ENCODE measurements at places on chromosomes 12 and 14.
A peak's percentile ranks its signal among the peaks of the same experiment; 100 is the strongest.

GRCh38 chr12:71854594-71854993, 15.0 kb downstream of the TBC1D15 start:
- DNase-seq = no peak

DNA sequence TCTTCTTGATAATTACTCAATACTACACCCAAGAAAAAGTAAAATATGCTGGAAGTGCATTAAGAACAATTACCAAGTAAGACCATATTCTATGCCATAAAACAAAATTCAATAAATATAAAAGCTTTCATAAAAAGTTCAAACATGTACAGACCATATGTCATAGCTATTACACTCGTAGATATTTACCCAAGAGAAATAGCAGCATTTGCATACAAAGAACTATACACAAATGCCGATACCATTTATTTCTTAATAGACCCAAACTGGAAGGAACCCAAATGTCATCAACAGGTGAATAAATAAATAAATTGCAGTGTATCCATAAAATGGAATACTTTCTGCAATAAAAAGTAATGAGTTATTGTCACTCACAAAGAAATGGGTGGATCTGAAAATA, 78.3 kb upstream of the SLC16A7 start:
- no peak for DNase-seq

GRCh38 chr12:5872745-5873144, 72.3 kb downstream of the ANO2 start:
- DNase-seq = peak; percentile 27

DNA sequence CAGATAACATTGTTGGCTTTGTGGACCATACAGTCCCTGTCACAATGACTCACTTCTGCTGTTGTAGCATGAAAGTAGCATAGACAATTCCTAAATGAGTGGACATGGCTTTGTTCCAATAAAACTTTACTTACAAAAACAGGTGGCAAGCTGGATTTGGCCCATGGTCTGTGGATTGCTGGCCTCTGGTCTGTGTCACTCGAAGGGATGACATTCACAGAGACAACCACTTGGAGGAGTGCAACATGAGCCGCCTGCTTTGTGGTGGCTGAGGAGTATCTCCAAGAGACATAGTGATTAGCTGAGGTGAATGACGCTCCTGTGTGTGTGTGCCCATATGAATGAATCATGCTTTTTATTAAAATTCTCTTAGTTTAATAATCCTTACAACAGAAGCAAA, 81.3 kb upstream of the NRXN3 start:
- DNase-seq = peak; percentile 50

DNA sequence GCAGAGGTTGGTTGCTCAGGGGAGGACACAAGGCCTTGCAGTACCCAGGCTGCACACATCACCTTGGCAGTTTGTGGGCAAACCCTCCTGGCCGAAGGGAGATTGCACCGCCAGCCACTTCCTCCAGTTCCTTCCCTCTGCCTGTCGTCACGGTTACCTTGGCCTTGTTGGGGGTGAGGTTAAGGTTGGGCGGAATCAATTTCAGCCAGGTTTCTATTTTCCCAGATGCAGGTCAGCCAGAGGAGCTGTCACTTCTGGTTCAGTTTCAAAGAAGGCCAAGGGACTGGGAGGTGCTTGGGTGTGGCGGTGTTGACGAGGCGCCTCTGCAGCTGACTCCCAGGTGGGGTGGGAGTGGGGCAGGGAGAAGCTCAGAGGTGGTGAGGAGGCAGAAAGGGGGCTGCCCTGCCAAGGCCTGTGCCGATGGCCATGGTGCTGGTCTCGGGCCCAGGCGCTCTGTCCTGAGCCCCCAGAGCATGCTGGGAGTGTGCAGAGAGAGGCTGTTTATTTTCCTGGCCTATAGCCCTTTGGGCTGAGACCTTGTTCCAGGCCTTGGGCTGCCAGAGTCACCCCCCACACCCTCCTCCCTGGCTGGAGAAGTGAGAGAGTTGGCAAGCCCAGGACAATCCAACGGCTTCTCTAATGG, 31.4 kb downstream of the JDP2 start:
- no peak for DNase-seq

- DNase-seq = no peak
These were observed 3.1 kb upstream of the OR4N2 start for GRCh38 chr14:19800282-19801117.

- no peak for DNase-seq
These were observed 52.8 kb downstream of the PPFIBP1 start for GRCh38 chr12:27576667-27577347.

- no peak for DNase-seq
These were observed 31.7 kb upstream of the INF2 start for GRCh38 chr14:104657563-104658324.

- DNase-seq = no peak
These were observed at the start of gene CLEC4C for GRCh38 chr12:7747246-7747645. TSS of gene CLEC4C (minus strand) at chr12:7747375. CDS start at chr12:7747348, 27 bp downstream.

DNA sequence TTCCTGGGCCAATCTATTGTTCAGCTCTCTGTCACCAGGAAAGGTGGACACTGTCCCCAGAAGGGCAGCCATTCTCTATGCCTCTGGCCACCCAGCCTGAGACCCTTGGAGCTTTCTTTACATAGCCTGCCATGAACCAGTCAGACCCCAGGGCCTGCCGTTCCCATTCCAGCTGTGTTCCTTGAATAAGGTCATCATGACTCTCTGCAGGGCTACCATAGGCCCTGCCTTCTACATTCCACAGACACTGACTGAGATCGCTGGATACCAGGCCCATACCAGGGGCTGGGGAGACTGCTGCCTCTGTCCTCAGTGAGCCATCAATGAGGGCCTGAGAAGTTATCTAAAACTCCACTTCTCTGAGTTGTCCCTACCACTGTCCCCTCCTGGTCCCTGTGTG, 75.5 kb downstream of the SYNE3 start:
- DNase-seq = no peak

- no peak for DNase-seq
These were observed 37.1 kb downstream of the PPFIA2 start for GRCh38 chr12:81722004-81722403.

GRCh38 chr12:58980768-58981167, 60.5 kb upstream of the LRIG3 start:
- DNase-seq = no peak

DNA sequence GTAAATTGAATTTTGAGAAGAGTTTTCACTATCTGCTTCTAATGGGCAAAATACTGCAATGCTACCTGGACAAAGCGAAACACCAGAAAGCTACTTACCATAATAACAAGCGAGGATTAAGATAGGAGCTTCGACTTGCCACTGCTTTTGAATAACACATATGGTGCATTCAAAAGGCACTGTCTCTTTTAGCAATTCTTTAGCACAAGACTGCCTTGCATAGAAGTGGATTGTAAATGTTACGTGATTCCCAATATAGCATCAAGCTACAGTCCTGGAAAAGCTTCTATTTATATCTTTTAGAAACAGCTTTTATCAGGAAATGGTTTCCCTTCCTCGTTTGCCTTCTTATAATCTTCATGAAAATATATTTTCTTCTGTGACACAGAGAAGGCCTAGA, 258.7 kb upstream of the PDE3A start:
- DNase-seq = no peak

DNA sequence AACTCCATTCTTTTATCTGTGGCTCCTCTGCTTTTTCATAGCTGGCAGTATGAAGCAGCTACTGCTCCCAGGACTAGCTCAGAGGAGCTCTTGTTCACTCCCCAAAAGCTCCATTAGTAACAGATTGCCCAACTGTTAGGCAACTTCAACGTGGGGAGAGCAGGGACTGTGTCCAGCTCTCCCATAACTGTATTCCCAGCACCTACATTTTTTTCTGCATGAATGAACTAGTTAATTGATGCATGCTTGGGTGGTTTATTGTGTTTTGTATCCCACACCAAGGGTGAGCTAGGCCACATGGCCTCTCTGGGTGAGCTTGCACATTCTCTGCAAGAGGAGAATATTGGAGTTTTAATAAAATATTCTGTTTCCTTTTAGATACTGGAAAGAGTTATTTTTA, 15.2 kb downstream of the STON2 start:
- DNase-seq = no peak

GRCh38 chr12:94123127-94123526, 25.2 kb upstream of the PLXNC1 start:
- DNase-seq = no peak

Data from H9 (cell line).